HT-29 (cell line): ENCODE measurements at places on chromosomes 11 and 22. TPM values are rescaled to one million over a fixed set of nuclear protein-coding genes. Genes with fewer than 3 reads are reported as not detected.

ST13 gene
- total RNA-seq: 67.2 and 92.5 TPM in 2 replicates

GNG3 gene
- not detected in 2 replicates for total RNA-seq

TIMM10 gene
- 133 and 143 TPM in 2 replicates for total RNA-seq

IGSF9B gene
- total RNA-seq: 5.6 TPM in 2 replicates

GRCh38 chr11:22657101-22657694 is 9.2 kb upstream of the GAS2 start:
- no peak for DNase-seq

GRCh38 chr11:75802913-75803820 is 11.8 kb upstream of the UVRAG start:
- peak; percentile 92 for DNase-seq

- DNase-seq: no peak
These were observed 1.6 kb downstream of the GRAMD1B start for GRCh38 chr11:123431619-123432018.

- no peak for DNase-seq
These were observed 5.4 kb downstream of the RAB38 start for GRCh38 chr11:88169881-88170280.

- DNase-seq: no peak
These were observed 22.1 kb downstream of the FLI1 start for GRCh38 chr11:128715691-128716561.

DNA sequence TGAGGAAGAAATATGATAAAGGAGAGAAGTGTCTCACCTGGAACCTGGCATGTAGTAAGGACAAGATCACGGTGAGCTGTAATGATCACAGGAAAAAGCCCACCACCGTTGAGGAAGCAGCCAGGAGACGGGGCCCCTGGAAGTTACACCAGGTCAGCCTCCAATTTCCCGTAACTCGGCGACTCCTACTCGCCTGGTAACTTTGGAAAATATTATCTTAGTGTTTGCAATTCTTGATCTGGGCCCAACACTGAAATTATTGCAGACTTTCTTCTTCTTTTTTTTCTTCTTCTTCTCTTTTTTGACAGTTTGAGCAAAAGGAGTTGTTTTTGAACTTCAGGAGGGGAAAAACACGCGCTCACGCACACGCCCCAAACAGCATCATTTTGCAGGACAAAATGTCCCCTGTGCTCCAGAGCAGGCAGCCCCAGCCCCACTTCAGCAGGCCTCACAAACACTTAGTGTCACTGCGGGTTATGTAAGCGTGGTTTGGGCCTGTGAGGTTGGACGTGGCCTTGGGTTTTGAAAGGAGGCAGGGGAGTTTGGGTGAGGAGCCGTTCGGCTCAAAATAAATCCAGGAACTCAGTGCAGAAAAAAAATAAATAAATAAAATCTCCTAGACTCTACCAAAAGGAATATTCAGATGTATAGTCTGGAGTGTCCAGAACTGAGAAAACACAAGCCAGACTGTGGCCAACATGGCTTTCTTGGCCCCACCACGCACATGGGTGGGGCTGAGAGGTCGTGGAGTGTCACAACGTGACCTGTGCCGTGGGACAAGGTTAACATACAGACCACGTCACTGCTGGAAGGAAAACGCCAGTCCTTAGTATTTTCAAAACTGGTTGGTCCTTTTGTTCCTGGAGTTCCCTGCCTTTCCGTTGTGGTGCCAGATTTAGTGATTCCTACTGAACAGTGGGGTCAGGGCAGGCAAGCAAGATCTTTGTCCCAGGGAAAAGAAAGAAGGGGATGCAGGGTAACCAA is 26.3 kb upstream of the MN1 start:
- no peak for DNase-seq

DNA sequence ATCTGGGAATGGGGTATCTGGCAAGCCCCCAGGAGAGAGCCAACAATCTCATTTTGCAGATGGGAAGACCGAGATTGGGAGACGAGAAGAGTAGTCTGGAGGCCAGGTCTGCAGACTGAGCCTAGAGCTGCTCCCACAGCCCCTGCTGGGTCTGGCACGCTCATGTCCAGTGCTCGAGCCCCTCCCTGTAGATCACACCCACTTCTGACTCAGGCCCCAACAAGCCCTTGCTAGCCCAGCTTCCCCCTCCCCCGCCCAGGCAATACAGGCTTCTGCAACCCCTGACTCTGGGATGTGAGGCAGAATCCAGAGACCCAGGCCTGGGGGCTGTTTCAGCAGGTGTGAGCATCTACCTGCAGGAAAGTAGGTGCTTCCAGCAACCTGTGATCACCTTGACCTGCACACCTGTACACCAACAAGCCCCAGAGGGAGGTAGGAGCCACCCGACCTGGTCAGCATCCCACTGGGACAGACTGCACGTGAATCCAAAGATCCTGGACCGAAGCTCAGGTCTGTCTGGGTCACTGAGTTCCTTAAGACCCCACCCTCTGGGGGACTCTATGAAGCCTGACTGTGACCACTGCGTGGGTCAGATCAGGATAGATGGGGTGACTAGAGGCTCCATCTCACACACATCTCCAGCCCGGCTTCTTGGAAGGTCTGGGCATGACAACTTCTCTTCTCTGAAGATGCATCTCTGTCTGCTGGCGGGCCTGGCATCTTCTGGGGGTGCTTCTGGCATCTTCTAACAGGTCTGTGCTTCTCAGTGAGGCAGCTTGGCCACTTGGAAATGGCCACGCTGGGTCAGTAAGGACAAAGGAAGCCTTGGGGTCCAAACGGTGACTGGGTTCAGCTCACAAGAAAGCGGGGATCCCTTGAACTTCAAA is 29.3 kb downstream of the LINC01488 start:
- no peak for DNase-seq

DNA sequence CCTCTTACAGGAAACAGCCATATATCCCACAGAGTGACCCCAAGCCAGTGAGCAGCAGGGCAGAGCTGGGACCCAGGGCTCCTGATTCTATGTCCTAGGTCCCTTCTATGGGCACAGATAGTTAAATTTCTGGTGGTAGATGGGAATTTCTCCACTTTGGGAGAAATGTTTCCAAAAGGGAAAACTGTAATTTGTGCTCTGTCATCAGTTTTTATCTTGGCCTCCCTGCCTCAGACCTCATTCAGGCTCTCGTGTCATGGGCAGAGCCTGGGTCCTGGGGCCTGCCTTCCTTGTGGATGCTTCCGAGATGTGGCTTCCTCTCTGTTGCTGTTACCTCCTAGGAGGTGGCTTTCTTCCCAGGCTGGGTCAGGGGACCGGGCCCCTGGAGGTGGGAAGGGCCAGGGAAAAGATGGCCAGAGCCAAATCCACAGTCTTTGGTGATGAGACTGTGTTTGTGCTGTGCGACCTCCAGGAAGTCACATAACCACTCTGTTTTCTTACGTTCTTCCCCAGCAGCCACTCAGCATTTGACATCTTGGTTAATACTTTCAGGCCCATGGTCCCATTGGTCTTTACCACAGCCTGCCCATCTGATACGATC is 8.6 kb downstream of the LRRC32 start:
- no peak for DNase-seq

- no peak for DNase-seq
These were observed 27.2 kb upstream of the ADORA2A start for GRCh38 chr22:24400034-24400725.

DNA sequence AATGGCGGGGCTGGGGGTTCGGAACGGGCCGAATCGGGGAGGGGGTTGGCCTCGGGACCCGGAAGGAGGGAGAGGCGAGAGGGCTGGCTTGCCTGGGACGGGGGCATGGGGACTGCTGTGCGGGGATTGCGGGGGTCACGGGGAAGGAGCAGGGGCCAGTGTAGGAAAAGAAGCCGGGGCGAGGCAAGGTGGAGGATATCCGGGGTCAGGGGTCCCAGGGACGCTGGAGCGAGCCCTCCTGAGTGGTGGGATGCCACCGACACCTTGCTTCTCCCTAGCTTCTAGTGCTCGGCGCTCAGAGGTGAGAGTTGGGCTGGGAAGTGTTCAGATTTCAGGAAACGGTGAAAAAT is 426 bp upstream of the GDPD5 start:
- no peak for DNase-seq

DNA sequence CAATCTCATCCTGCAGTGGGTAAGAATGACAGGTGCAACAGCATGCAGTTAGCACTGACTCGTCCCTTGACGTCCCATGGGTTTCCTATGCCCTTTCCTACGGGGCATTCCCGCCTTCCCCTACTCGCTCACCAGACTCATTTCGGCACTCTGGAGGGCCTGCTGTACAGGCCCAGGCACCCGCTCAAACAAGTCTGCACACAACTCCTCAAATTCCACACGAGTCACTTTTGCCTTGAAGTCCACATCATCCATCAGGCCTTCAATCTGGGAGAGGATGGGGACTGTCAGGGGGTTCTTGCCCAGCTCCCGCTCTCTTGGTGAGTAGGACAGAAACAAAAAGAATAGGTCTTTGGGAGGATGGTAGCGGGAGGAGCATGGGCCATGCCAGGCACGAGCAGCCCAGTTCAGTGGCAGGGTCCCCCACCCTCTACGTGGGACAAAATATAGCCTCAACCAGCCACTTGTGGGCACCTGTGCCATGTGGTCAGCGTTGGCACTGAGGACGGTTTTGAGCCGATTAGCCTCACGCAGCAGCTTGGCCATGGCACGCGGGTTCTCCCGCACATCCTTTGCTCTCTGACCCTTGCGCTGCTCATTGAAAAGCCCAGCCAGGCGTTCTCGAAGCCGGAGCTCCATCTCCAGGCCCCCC is 4.7 kb downstream of the HYOU1 start:
- DNase-seq: no peak

GRCh38 chr11:45511566-45511965 is 153.9 kb downstream of the CHST1 start:
- DNase-seq: no peak

DNA sequence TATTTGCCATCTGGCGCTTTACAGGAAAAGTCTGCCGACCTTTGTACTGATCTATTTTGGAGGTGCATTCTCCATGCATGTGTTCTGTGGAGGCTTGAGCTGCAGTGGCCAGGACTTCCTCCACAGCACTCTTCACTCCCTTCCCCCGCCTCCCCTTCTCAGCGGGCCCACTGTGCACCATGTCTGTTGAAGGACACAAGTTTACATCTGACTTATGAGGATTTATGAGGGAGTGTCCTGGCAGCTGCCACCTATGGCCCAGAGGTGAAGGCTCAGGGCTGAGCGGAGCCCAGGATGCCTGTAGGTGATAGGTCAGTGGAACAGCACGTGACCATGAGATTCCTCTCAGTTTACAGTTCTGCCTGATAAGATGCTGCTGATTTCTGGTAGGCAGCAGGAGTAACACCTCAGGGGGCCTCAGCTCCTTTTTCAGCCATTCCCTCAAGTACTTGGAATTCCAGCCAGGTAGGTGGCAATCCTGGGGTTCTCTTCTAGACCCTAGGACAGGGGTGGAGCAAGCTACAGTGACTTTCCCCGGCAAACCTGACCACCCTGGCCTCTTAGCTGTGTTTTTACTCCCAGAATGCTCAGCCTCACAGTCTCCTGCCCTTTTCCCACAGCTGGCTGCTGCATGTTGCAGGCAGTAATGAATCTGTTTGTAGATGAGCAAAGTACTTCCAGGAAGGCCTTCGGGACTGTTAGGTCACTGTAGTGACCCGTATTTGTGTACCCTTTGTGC is 59.9 kb downstream of the PPFIBP2 start:
- peak; percentile 78 for DNase-seq

GRCh38 chr11:13118194-13118593 is 109.1 kb downstream of the RASSF10 start:
- DNase-seq: peak; percentile 88

- DNase-seq: no peak
These were observed 54.5 kb upstream of the BMAL1 start for GRCh38 chr11:13223112-13223511.

DNA sequence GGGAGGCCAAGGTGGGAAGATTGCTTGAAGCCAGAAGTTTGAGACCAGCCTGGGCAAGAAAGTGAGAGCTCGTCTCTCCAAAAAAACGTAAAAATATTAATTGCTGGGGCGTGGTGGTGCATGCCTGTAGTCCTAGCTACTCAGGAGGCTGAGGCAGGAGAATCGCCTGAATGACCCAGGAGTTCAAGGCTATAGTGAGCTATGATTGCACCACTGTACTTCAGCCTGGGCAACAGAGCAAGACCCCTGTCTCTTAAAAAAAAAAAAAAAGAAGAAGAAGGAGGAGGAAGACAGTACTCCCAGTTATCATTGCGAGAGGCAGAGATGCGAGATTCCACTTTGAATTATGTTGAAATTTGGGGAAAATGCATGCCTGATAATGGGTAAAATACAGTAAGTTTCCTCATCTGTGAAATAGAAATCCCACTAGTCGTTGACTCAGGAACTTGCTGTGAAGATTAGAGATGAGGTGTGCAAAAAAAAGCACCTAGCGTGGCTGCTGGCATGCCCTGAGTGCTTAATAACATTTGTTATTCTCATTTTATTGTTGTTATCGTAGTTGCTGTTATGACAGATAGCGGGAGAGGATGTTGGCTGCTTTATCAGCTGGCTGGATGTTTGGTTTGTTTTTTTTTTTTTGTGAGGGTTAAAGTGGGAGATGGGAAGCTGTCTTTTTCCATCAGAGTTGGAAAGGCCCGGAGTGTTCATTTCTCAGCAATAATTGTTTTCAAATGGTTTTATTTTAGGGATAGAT is 33.4 kb downstream of the BCR start:
- no peak for DNase-seq

DNA sequence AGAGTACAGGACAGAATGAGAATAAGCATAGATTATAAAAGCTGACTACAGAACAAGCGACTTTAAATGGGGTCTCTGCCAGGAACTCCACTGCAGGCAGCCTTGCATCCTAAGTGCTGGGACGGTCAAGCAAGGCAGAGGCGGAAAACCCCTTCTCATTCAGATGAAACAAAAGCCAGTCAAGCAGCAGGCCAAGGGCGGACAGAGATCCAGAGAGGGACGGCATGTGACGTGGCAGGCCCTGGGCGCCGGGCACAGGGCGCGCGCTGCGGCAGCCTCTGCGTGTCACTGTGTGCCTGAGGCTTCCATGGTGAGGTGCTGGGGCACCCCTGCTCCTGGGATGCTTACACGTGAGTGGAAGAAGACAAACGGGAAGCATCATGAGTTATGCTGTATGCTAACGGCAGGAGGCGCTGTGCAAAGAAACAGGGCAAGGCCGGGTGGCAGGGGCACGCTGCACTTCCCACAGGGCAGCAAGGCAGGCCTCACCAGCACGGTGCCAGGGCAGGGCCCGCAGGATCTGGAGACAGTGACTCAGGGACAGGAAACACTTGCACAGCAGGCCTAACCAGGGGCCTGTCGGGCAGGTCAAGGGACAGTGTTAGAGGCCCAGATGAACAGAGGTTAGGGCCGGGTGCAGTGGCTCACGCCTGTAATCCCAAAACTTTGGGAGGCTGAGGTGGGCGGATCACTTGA is 6.2 kb downstream of the TOLLIP start:
- DNase-seq: peak; percentile 81

DNA sequence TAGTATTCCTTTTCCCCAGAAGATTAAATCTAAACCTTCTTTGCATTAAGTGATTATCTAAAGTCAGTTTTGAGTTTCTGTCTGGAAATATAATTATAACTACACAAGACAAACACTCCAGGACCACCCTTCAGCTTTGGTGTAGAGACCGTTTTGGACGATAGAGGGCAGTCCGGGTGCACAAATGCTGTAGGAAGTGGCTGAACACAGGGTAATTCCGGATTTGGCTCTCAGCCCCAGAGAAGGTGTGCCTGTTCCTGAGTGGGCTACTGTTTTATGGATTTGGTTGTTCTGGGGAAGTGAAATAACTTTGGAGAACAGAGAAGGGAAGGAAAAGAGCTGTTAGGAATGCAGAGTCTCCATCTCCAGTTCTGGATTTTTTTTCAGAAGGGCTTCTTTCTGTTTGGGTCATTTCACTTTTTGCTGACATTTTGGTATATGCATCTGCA is 14.8 kb downstream of the EXT2 start:
- peak; percentile 75 for DNase-seq
